ENCODE measurements at places on chromosomes 6 and 20. TPM values are rescaled to one million over a fixed set of nuclear protein-coding genes. Genes with fewer than 3 reads are reported as not detected.

Gene PLCB1
- total RNA-seq = 11.8 TPM

Gene UTRN
- total RNA-seq = 414 TPM

Gene IL20RA
- total RNA-seq = 0.40 TPM

Gene NKAPL
- total RNA-seq = 0.22 TPM

Gene TIAM2
- total RNA-seq = 17.9 TPM

Gene PACSIN1
- not detected for total RNA-seq

Gene OPN5
- not detected for total RNA-seq

Gene TBX18
- total RNA-seq = 4.4 TPM

Gene CCDC170
- total RNA-seq = not detected

Gene HLA-DPB1
- total RNA-seq = 12.2 TPM

Gene CLPSL2
- total RNA-seq = not detected

Gene PAQR8
- 7.8 TPM for total RNA-seq

Gene SUMO4
- total RNA-seq = 1.2 TPM

Gene SMPDL3A
- 2.4 TPM for total RNA-seq

Gene RAMACL
- total RNA-seq = 1.3 TPM

Gene SLC39A7
- 95.2 TPM for total RNA-seq

Data from lung microvascular endothelial cell (primary cell).